ENCODE measurements at places on chromosomes 3 and 15.

- DNase-seq, result no peak
These were observed 54.3 kb downstream of the OXNAD1 start for GRCh38 chr3:16319307-16319706.

DNA sequence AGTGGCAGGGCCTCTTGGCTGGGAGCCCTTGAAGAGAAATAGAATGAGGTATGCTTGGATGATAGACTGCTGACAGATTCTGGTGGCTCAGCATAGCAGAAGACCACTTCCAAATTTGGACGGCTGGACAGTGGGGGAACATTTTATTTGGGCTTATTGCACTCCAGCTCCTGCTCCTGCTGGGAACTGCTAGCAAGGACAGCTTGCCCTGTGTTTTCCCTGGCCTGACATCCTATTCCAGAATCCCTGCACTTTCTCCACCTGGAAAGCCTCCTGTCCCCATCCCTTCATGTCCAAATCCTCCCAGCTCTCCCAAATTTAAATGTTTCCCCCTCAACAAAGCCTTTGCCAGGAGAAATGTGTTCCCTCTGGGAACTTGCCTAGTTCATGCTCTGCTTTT, 9.8 kb upstream of the COLQ start:
- no peak for DNase-seq

DNA sequence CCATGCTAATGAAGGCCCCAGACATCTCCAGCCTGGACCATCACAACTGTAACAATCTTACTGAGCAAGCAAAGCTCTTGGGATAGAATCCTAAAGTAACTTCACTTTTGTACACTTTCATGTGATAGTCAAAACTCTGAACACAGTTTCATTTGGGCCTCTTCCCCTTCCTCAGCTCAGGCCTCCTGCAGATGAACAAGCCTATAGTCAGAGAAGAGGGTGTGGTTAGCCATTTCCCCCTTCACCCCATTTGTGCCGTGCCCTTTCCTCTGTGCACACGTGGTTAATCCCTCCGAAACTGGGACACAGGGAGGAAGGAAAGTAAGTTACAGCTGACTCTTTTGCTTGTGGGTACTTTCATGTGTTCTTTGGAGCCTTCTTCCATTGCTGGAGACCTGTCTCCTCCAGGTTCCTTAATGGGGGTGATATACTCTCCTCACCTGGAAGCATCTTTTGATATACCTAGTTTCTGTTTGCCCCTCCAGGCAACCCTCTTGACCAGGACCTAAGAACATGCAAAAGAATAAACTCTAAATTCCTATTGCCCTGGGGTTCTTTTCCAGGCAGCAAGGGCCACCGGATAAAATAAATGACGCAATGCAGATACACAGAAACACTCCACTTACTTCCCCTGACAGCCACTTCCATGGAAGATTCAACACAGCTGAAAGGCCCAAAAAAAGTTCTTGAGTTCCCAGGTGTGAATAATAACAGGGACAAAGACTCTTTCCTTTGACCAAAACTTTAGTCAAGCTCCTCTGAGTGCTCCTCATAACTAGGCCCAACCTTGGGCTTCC, 29.6 kb upstream of the CSTA start:
- DNase-seq, result no peak

DNA sequence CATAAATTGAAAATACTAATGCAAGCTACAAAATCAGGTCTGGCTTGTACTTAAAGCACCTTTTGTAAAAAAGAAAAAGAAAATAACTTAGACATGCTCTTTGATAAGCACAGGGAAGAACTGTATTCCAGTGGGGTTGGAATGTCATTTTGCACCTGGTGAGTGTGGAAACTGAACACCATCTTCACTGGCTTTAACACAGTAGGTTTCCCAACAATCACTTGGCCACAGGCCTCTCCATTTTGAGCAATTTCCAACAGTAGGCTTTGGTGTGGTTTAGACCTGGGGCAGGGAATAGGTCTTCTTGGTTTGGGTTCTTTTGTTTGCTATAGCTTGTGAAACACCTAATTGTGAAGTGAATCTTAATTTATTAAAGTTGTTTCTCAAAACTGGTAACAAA, 18.9 kb downstream of the PDZRN3 start:
- DNase-seq, result no peak

Measured in NCI-H1105 (cell line).